ENCODE measurements at places on chromosomes 6 and 20.

- DNase-seq: no peak
These were observed 10.7 kb downstream of the PTPRA start for GRCh38 chr20:2883726-2884637.

- peak; percentile 41 for DNase-seq
These were observed 1.3 kb downstream of the CARMIL1 start for GRCh38 chr6:25280344-25281074.

DNA sequence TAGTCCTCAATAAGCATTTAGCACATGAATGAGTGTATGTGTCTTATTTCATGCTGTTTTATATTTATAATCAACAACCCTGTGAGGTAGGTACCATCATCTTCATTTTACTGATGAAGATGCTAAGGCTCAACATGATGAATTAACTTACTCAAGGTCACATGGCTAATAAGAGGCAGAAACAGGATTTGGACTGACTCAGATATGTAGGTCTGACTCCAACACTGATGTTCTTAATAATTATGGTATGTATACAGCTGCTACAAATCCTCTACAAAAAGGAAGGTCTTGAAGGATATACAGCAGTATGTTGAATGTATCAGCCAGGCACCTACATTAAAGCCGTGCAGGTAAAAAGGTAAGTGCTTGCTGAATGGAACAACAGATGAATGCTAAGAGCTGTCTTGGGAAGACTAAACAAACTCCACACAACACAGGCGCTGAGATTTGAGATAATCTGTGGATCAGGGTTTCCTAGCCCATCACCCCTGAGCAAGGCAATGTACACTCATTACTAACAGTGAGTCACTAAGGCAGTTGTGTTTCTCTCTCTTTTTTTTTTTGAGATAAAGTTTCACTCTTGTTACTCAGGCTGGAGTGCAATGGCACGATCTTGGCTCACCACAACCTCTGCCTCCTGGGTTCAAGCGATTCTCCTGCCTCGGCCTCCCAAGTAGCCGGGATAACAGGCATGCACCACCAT, 31.9 kb downstream of the TTI1 start:
- DNase-seq: peak; percentile 75

- no peak for DNase-seq
These were observed 50.2 kb upstream of the SIRPG start for GRCh38 chr20:1707588-1708449.

- no peak for DNase-seq
These were observed 40.8 kb downstream of the KCNK17 start for GRCh38 chr6:39273406-39273821.

DNA sequence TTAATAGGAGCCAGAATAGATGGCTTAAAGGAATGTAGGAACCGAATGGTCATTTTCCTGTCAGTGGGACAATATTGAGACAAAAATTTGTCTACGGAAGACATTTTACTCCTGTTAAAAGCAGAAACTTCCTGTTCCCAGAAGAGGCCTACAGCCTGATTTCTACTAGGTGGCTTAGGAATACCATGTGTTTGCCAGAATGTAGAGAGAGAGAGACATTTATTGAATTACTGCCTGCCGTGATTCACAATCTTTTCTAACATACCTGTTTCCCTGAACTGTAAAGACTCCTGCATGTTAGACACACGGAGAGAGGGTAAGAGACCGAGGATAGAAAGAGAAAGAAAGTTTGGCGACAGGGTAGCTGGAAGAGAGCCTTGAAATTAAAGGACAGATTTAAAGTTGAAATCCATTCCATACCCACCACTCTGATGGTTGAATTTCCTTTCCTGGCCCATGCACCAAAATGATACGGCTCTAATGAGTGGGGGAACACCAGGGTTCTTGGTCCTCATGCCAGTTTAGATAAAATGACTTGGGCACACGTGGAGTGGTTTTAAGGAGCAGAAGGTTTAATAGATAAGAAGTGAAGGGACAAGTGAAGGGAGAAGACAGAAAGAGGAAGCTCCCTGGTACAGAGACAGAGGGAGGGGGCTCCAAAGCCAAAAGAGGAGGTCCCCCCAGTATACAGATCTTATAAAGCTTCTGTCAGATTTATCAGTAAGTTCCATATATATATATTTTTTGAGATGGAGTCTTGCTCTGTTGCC, 22.5 kb downstream of the NCOA3 start:
- DNase-seq: peak; percentile 45

- DNase-seq: peak; percentile 94
These were observed 212.0 kb upstream of the PROKR2 start for GRCh38 chr20:5528719-5529256.

- DNase-seq: no peak
These were observed 700.5 kb downstream of the TENT5A start for GRCh38 chr6:81051952-81052351.

DNA sequence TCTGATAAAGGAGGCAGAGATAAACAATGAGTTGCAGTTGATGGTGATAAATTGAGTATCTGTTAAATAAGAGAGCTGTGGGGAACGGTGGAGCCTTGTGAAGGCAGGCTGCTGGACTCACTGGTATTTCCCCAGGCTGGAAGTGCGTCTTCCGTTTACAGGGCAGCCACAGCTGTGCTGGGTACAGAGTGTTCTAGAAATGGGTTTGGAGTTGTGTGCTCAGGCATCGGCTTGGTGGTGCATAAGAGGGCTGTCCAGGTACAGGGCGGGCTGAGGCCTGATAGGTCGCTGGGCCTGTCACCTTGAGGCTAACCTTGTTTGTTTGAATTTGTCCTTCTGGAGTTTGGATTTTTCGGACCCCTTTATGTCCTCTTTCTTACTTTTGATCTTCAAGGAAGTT, 39.3 kb downstream of the ARID1B start:
- no peak for DNase-seq

DNA sequence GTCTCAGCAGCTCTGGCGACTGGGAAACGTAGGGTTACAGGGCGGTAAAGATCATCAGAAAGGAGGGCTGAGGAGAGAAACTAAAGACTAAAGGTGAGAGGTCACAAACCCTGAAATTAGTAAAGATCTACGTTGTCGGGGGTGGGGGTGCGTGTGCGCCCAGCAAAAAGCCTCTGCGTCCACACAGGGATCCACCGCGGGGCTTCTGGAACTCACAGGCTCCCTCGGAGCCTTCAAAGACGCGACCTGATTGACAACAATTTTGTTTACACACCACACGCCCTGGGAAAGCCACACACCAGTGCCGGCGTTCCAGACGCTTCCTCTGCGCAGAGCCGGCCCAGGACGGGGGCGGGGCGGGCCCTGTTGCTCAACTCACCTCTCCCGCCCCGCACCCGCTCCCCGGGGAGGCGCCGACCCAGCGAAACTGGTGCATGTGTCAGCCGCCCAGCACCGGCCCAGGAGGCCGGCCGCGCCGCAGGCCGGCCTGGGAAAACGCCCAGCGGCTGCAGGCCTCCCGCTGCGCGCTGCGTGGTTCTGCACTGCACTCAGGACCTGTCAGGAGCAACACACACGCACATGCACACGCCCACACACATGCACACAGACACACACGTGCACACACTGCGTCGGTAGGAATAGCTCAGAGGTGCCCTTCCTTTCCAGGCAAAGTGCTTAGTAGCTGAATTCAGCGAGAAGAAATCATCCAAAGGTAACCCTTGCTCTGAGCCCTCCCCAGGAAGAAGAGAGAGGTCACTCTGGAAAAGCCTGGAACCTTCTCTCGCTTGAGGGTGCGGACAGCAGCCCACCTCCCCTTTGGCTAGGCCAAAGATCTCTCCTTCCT, 57.2 kb upstream of the ARID1B start:
- DNase-seq: peak; percentile 85

- no peak for DNase-seq
These were observed 147.8 kb downstream of the PHACTR3 start for GRCh38 chr20:59752101-59752586.

DNA sequence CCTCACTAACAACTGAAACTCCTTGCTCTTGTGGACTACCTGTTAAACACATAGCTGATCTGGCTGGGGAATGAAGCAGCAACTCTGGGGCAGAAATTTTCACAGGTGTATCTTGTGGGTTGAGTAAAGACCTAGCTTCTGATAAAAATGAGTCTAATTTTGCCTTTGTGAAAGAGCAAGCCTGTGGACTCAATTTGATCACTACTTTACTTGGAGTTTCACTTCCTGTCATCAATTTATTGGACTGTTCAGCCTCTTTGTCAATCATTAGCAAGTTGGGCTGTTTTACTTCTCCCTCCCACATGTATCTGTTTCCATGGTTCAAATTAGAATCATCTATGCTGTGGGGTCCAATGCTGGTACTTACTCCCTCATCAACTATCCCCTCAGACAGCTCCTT, 29.6 kb upstream of the CRIP3 start:
- DNase-seq: no peak

GRCh38 chr6:21691685-21692346, 98.3 kb downstream of the SOX4 start:
- no peak for DNase-seq

DNA sequence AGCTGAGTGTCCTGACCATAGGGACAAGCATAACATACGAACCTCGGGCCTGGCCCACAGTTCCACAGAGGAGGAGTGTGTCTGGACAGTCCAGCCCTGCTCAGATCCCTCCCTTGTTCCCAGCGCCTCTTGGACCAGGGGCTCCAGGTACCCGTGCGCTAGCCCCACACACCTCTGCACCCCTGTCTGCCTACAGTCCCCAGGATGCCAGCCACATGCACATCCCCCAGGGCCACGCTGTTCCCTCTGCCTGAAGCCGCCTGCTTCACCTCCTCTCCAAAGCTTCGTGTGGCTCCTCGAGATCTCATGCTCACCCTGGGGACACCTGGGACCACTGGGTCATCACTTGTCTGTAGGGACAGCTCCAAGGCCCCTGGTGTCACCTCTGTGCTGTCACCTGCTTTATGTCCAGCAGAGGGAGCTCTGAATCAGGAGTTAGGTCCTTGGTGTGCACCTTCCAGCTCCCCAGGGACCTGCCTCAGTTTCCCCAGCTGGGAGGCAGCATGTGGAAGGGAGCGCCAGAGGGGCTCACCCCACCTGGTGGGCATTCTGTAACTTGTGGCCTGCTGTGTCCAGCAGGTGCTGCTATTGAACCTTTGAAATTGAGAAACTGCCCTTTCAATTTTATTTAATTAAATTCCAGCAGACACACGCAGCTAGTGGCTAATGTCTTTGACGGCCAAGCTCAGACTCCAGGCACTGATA, 7.3 kb upstream of the YTHDF1 start:
- DNase-seq: peak; percentile 42

DNA sequence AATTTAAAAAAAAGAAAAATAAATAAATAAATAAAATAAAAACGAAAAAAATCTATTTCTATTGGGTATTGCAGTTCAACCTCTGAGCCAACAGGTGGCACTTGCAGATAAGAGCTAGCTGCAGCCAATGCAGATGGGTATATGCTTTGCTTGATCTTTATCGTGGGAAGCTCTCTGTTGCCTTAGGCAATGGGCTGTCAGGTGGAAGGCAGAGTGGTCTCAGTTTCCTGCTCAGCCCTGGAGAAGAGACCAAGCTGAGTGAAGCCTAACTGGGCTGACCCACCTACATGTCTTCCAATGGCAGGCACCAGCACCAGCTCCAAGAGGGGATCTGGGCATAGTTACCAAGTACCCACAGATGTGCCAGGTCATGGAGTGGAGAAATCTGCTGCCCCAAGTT, 95.0 kb downstream of the AK9 start:
- peak; percentile 53 for DNase-seq

DNA sequence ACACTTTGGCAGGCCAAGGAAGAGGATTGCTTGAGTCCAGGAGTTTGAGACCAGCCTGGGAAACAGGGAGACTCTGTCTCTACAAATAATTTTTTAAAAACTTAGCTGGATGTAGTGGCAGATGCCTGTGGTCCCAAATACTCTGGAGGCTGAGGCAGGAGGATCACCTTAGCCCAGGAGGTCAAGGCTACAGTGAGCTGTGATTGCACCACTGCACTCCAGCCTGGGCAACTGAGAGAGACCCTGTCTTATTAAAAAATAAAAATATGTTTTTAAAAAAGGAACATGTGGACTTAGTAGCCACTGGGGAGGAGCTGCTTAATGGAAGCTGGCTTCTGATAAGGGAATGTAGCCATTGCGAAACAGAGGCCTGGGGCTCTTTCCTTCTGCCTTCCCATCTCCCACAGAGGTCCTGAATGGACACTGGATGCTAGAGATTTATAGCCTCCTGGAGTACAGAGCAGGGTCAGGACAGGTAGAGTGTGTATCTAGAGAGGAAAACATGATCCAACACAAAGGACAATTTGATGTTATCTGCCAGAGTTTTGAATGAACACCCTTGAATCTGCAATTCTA, 21.7 kb upstream of the GMNN start:
- DNase-seq: peak; percentile 8

DNA sequence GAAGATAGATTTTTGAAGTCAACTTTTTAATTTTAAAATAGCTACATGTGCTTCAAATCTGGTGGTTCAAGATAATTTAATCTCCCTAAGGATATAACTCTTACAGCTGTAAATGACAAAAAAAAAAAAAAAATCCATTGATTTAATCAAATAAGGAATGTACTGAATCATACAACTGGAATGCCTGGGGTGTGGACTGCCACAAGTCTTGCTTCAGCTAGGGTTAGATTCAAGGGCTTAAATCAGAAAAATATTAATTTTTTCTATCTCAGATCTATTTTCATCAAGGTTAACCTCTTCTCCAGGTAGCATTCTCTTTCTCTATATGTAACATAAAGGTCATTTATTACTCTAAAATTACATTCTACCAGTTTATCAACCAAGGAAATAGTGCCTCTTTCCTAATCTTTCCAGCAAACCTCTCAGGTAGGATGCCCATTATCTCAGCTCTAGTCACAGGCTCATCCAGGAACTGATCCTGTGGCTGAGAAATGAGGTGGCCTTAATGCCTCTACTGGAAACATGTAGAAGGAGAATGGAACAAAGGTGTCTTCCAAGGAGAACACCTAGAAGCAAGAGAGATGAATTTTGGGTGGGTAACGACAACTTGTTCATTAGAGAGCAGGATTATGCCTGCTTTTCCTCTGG, 466.9 kb downstream of the CBLN4 start:
- DNase-seq: no peak

DNA sequence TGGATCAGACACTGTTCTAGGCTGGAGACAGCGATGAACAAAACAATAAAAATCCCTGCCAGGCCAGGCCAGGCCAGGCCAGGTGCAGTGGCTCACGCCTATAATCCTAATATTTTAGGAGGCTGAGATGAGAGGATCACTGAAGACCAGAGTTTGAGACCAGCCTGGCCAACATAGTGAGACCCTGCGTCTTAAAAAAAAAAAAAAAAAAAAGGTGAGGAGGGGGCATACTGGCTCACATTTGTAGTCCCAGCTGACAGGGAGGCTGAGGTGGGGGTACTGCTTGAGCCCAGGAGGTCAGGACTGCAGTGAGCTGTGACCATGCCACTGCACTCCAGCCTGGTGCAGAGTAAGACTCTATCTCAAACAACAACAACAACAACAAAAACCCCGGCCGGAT, 4.5 kb downstream of the MUCL3 start:
- no peak for DNase-seq

DNA sequence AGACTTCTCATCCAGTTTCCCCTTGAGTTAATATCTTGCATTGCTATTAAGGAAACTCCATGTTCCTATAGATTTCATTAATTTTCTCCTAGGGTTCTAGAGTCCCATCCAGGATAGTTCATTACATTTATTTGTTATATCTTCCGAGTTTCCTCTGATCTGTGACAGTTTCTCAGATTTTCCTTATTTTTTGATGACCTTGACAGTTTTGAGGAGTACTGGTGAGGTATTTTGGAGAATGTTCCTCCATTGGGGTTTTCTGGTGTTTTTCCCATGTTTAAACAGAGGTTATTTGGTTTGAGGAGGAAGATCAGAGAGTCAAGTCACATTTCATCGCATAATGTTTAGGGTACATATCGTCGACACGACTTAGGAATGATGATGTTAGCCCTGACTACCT, 67.7 kb downstream of the LAMP5 start:
- no peak for DNase-seq
